Activated naive CD8-positive, alpha-beta T cell treated with anti-CD3 and anti-CD28 coated beads for 36 hours (primary cell): ENCODE measurements at places on chromosomes 7 and 10. TPM values are rescaled to one million over a fixed set of nuclear protein-coding genes. Genes with fewer than 3 reads are reported as not detected.

GRCh38 chr7:82700741-82701140 lies 257.2 kb upstream of the CACNA2D1 start:
- no peaks in the 10 kb centered on the region for H3K27me3 ChIP-seq
- H3K27ac ChIP-seq: no peak overlapping the region

MBLAC1 gene
- 3.3 TPM for total RNA-seq

HOGA1 gene
- total RNA-seq: not detected

DNA sequence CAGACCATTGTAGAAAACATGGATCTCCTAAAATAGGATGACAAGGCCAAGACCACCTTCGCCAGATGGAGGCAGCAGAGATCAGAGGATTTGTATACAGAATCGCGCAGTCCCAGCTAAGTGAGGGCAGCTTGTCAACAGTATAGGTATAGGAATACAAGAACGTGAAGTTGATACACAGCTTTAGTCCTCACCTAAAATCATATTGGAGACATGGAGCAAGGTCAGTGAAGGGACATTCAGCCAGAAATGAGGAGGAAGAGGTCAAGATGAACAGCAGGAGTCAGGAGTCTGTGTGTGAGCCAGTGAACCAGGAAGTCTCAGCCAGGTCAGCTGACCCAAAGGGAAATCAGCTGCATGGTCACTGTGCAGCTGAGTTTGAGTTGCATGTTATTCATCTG lies 263.4 kb upstream of the PRKCQ start:
- H3K4me1 ChIP-seq: peaks cover 4% of the 10 kb centered on the region
- H3K4me3 ChIP-seq: no peak overlapping the region
- no peaks in the 10 kb centered on the region for H3K36me3 ChIP-seq

DENND10 gene
- 17.8 TPM for total RNA-seq

GRCh38 chr7:50463035-50463434 lies 12.9 kb upstream of the FIGNL1 start:
- H3K4me1 ChIP-seq: peaks cover 10% of the 10 kb centered on the region
- no peak for DNase-seq
- no peak overlapping the region for H3K4me3 ChIP-seq
- H3K36me3 ChIP-seq: no peaks in the 10 kb centered on the region

HMX3 gene
- 0.19 TPM for total RNA-seq

DNA sequence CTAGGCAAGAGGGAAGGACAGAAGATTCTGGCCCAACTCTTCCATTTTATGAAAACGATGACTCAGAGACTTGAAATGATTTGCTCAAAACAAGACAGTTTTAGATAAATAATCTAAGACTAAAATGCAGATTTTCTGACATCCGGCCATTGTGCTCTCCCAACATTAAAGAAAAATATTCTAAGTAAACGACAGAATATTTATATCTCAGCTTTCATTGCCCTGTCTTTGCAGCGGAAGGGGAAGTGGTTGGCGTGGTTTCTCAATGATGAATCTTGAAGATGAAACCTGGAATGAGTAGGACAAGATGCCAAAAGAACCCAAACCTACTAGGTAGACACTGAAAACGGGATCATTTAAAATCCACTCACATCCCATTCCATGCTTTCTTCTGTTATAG lies 28.9 kb upstream of the NPY start:
- no peak overlapping the region for H3K4me3 ChIP-seq
- no peak overlapping the region for H3K27ac ChIP-seq
- H3K4me1 ChIP-seq: peaks cover 21% of the 10 kb centered on the region
- H3K27me3 ChIP-seq: peaks cover 16% of the 10 kb centered on the region

GRCh38 chr7:25261545-25262140 lies 33.4 kb upstream of the NPVF start:
- H3K4me1 ChIP-seq: peaks cover 23% of the 10 kb centered on the region
- no peak for DNase-seq
- H3K27ac ChIP-seq: no peak overlapping the region

GRCh38 chr10:607545-608185 lies 81.8 kb downstream of the DIP2C start:
- DNase-seq: no peak
- peaks cover 4% of the 10 kb centered on the region for H3K27me3 ChIP-seq
- H3K27ac ChIP-seq: no peak overlapping the region
- peaks cover 10% of the 10 kb centered on the region for H3K4me1 ChIP-seq

LRRC18 gene
- not detected for total RNA-seq

DNA sequence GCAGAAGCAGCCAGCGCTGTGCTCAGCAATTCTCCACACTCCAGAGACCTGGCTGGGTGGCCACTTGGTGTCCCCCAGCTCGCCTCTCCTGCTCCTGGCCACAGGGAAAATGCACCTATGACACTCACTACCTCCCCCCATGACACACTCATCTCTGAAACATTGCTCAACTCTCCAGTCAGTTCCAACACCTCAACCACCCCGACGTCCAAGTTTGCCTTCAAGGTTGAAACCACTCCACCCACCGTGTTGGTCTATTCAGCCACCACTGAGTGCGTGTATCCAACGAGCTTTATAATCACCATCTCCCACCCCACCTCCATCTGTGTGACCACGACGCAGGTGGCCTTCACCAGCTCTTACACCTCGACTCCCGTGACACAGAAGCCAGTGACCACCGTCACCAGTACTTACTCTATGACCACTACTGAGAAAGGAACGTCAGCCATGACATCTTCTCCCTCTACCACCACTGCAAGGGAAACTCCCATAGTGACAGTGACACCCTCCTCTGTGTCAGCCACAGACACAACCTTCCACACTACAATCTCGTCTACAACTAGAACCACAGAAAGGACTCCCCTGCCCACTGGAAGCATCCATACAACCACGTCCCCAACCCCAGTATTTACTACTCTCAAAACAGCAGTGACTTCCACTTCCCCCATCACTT lies 2.7 kb downstream of the MUC3A start:
- no peak overlapping the region for H3K4me3 ChIP-seq
- no peak for DNase-seq
- H3K4me1 ChIP-seq: no peaks in the 10 kb centered on the region

GRCh38 chr7:112453505-112454171 lies 3.4 kb downstream of the IFRD1 start:
- H3K4me3 ChIP-seq: peak overlapping the region; percentile 43
- H3K27ac ChIP-seq: no peak overlapping the region
- peaks cover 39% of the 10 kb centered on the region for H3K4me1 ChIP-seq
- no peaks in the 10 kb centered on the region for H3K27me3 ChIP-seq

MEIG1 gene
- 1.1 TPM for total RNA-seq

ST8SIA6 gene
- not detected for total RNA-seq

ACSM6 gene
- not detected for total RNA-seq

DNA sequence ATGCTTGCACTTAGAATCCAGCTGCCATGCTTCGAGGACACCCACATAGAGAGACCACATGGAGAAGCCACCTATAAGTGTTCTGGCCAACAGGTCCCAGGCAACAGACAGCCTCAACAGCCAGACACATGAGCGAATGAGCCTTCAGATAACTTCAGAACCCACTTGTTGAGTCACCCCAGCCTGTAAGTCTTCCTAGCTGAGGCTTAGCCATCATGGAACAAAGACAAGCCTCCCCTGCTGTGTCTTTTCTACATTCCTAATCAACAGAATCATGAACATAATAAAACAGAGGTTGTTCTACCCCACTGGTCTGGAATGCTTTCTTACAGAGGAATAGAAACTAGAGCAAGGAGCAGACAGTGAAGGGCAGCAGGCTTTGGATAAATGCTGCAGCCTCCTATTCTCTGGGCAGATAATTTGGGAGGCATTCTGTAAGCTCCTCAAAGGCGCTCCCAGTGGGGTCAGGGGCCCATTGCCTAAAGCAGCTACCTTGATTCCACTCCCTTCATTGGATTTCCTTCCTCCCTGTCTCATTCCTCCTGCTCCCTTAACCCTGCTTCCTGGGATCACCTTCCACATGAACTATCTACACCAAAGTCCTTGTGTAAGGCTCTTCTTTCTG lies 4.6 kb downstream of the TLL2 start:
- H3K4me1 ChIP-seq: peaks cover 10% of the 10 kb centered on the region
- H3K27me3 ChIP-seq: peaks cover 21% of the 10 kb centered on the region
- H3K27ac ChIP-seq: no peak overlapping the region
- H3K36me3 ChIP-seq: no peaks in the 10 kb centered on the region
- no peak for DNase-seq

OPALIN gene
- not detected for total RNA-seq

DNA sequence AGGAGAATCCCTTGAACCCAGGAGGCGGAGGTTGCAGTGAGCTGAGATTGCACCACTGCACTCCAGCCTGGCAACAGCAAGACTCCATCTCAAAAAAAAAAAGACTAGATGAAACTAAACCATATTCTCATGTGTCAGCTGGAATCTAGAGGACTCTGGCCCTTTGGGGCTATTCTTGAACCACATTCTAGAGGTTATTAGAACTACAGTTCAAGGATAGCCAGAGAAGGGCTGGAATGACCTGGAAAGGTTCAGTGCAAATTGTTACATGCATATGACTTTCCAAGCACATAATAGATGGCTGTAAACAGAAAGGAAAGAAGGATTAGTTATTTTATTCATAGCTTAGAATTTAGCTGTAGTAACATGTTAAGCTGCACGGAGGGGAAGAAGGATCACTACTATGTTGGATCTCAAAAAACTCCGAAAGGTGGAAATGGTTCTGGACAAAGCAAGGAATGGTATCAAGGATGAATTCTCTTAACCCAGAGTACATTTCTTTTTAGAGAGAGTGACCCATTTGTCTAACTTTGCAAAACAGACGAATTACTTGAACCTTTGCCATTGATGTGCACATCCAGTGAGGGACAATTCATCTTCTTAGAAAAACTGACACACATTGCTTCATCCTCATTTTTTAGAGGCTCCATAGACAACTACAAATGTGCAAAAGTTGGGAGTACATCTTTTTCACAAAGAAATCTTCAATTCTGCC lies 124.0 kb upstream of the SAMD8 start:
- H3K27me3 ChIP-seq: no peaks in the 10 kb centered on the region
- no peak overlapping the region for H3K27ac ChIP-seq
- H3K4me3 ChIP-seq: no peak overlapping the region
- no peak for DNase-seq
- peaks cover 28% of the 10 kb centered on the region for H3K4me1 ChIP-seq

DNA sequence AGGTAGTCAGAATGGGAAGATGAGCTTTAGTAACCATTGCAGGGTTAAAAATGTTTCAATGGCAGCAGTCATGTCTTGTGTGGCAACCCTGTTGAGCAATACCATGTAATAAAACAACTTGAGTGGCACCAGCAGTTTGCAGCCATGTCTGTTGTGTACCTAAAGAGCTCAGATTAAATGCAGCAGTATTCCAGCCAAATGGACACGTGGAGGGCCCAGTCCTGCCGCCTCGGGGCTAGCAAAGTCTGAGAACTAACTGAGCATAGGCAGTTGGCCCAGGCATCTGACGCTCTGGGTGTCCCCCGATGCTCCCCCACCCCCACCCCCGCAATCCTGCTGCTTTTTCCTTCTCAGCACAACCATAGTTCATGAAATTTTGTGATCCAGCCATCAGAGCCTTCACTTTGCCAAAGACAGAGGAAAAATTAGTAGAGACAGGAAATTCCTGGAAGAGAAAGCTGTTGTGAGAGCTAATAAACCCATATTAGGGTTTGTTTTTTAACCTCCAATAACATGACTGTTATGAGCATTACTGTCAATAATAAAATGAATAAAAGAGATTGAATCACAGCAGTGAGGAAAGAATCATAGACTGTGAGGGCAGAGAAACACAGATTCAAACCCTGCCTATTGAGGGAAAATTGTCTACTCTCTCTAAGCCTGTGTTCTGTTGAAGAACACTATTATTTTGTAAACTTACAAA lies 220.6 kb upstream of the RHOBTB1 start:
- no peak overlapping the region for H3K4me3 ChIP-seq
- no peaks in the 10 kb centered on the region for H3K27me3 ChIP-seq
- no peaks in the 10 kb centered on the region for H3K4me1 ChIP-seq
- H3K27ac ChIP-seq: no peak overlapping the region
- H3K36me3 ChIP-seq: no peaks in the 10 kb centered on the region
- no peak for DNase-seq

MSMB gene
- not detected for total RNA-seq

DNA sequence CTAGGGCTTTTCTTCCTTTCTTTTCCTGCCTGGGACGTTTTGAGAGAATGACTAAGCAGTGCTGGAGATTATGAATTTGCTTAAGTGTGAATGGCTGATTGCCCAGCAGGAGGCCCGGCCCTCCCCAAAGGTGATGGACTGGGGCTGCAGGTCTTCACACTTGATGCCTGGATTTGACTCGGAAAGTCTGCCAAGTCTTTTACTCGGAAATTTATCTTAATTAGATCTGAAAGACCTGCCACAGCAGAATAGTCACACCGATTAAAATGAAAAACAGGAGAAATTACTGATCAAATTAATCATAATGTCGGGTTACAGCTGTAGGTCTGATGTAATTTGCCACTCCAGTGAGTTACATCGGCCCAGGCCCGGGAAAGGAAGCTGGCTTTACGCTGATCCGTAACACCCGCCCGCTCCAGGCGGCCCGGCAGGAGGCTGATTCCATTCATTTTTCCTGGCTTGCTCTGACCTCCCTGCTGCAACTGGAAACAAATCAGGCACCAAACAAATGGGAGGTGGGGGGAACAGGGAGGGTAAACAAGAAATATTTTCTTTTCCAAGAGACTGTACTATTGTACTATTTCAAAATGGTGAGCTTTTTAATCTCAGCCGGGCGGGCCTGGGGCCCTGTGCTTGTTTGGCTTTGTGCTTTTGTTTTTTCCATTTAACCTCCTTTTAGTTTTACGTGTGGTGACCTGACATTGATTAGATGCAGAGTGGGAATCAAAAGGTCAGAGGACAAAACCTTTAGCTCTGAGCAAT lies 212.4 kb upstream of the YAE1 start:
- no peaks in the 10 kb centered on the region for H3K27me3 ChIP-seq
- H3K27ac ChIP-seq: no peak overlapping the region
- H3K4me3 ChIP-seq: no peak overlapping the region
- no peaks in the 10 kb centered on the region for H3K36me3 ChIP-seq

GRCh38 chr10:24968349-24968748 lies 15.9 kb upstream of the PRTFDC1 start:
- H3K27ac ChIP-seq: no peak overlapping the region
- no peaks in the 10 kb centered on the region for H3K36me3 ChIP-seq
- no peaks in the 10 kb centered on the region for H3K27me3 ChIP-seq
- no peak overlapping the region for H3K4me3 ChIP-seq
- H3K4me1 ChIP-seq: peaks cover 3% of the 10 kb centered on the region

OR2A1 gene
- not detected for total RNA-seq

DNA sequence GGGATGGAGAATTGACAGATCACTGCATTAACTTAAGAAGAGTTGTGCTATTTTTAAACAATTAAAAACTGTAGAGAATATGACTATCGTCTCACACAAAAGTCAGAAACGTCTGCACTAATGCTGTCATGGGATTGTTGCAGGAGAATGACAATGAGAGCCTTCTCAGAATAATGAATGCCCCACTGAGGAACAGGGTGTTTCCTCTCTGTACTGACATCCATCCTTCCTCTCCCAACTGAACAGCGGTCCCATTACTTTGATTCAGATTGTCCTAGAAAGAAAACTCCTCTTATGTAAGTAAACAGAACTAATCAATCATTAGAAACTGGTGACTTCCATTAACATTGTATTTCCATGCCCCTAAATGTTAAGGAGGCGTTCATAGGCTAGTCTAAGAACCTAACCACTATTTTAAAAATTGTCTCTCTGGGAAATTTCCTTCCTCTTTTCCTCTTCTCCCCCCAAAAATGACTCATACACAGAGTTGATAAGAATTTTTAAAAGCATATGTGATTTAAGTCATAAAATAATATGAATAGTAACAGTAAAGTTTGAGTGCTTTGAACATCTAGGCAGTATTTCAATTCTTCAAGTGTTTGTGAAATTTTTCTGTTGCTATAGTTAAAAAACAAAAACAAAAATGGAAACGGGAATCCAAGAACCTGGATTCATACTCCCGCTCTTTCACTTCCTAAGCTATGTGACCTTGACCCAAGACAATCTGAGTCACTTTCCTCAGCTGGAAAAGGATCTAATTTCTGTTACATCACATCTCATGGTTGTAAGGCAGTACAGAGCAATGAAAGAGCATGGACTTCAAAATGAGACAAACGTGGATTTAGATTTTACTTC lies 12.7 kb upstream of the MACC1 start:
- no peaks in the 10 kb centered on the region for H3K4me1 ChIP-seq
- no peak overlapping the region for H3K27ac ChIP-seq
- DNase-seq: no peak
- no peaks in the 10 kb centered on the region for H3K36me3 ChIP-seq
